ENCODE measurements at places on chromosomes 2 and 18.

DNA sequence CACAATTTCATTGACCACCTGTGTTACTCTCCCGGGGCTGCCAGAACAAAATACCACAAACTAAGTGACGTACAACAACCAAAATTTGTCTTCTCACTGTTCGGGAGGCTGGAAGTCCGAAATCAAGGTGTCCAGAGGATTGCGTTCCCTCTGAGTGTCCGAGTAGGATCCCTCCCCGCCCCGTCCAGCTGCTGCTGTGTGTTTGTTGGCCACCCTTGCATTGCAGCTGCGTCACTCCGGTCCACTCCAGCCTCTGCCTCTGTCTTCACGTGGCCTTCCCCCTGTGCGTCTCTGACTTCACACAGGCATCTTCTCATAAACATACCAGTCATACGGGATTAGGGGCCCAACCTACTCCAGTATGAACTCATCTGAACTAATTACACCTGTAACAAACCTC lies 251.8 kb upstream of the SMIM21 start:
- no peak for DNase-seq

DNA sequence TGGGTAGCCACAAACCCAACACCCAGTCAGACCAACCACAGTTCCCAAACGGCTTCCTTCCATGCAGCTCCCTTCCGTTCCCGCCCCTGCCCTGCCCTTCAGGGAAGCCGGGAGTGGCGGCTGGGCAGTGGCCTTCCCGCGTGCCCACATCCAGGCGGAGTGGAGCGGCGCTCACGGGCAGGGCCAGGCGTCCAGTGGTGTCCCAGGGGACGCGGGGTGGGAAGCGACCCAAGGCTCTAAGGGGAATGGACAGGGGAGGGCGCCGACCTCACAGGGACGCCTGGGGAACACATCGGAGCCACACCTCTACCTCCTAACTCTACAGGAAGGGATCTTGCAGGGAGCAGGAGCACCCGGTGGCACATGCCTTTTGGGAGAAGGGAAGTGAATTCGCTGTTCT lies 225.9 kb upstream of the MGAT5 start:
- DNase-seq = no peak

DNA sequence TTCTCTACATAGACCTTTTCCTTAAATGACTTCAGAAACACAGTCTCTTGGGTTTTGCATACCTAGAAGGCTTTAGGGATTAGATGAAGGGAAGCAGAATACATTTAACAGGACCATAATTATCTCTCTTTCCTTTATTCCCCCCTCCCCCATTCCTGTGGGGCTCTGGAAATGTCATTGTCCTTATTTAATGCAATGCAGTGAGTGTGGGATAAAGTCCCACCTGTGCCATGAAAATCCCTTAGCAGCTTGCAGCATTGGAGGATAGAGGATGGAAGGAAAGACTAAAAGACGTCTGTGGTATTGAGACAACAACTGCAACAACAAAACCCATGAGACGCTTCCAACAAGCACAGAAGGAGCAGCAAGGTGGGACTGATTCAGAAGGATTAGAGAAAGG lies 117.8 kb upstream of the DCC start:
- DNase-seq = no peak

DNA sequence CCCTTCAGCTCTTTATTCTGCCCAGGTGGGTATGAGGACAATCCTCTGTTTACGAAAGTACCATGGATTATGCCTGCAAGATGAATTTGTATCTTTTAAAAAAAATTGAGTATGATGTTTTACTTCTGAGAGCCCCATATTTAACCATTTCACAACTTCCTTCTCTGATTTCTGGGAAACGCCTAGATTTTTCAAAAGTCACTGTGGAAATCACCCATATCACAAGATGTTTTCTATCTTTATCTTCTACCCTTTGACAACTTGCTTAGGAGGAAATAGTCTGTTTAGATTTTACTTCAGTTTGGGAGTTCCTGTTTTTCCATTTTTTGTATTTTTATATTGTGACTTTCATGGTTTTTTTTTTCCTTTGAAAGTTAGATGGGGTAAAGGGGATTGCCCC lies 53.0 kb downstream of the ICOS start:
- no peak for DNase-seq

- peak; percentile 86 for DNase-seq
Measured at GRCh38 chr2:9538000-9538507, 17.6 kb downstream of the ADAM17 start.

DNA sequence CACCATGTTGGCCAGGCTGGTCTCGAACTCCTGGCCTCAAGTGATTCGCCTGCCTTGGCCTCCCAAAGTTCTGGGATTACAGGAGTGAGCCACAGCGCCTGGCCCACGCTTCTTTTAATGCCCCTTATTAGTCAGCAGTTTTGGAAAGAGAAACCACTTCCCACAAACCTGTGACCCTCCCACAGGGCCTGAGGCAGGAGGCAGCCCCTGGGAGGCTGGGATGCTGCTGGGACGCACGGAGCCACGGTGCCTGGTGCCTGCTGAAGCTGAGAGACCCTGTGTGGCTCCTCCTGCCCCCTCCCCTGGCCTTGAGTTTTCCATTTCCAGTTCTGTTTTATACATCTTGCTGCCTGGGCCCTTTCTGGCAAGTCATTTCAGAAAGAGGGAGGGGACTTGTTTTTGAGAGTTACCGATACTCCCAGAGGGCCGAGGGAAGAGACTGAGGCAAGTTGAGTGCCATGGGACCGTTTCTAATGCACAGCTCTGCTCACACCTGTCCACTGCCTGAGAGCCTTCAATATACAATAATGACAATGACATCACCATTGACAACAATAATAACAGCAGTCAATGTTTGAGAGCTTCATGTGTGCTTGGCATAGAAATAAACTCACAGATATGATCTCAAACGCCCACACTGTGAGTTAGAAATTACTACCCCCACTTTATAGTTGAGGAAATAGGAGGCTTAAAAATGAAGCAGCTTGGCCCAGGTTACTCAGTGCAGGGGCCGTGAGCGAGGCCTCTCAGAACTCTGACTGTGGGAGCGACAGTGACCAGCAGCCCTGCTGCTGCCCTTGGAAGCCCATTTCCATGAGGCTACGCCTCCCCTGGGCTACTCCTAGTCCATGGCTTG lies 78.1 kb upstream of the YWHAQ start:
- DNase-seq = no peak

GRCh38 chr2:42010743-42011298 lies 37.0 kb upstream of the PKDCC start:
- DNase-seq = no peak

DNA sequence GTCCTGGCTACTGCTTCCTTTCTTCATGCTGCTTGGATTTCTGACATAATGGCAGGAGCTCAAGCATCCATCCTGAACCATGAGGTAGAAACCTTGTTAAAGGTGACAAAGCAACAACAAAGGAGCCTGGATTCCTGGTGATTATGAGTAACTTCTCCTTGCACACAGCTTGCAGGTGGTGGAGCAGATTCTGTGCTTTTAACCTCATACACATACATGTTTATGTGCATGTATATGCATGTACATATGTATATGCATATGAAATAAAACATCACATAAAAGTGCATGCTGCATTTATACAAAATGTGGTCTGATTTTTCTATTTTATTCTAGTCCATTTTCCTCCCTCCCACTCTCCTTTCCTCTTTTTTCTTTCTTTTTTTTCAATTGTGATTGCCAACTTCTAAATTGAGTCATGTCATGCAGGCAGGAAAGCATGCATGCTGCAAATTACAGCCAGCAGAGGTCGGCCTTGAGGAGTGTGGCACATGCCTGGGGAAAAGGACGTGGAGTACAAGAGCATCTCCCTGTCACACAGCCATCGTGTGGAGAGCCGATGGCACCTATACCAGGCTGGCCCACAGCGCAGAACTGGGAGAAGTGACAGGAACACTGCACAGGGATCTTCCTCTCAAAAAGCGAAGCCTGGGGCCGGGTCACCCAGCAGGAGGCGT lies 17.9 kb downstream of the LCT start:
- DNase-seq = no peak

GRCh38 chr2:72718876-72719275 lies 107.0 kb downstream of the EXOC6B start:
- DNase-seq = no peak

DNA sequence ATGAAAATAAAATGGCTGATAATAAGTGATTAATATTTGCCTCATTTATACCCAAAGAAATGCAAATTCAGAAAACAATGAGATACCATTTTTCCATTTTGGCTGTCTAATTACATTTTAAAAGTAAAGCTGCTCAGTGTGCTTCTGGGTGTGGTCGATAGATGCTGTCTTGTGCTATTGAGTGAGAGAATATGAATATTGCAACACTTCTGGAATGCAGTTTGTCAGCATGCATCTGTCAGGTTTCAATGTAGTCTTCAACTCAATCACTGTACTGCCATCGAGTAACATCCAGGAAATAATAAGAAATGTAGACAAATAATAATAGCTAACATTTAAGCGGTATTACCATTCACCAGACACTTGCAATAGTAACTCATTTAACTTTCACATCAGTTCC lies 3.9 kb downstream of the IL18R1 start:
- no peak for DNase-seq

DNA sequence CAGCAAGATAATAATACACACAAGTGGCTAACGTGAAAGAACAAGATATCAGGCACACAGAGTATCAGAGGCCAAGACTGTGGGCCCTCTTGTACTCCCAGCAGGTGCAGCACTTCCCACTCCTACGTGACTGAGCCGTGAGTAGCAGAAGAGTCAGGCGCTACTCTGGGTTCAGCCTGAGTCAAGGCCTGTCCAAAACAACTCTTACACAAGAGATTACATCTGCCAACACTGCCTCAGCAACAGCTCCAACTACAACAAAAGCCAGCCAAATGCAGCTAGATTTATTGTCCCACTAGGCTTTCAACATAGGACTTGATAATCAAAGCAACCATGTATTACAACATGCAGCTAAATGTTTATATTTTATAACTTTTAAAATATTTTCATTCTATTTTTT lies 56.2 kb downstream of the ITSN2 start:
- no peak for DNase-seq

DNA sequence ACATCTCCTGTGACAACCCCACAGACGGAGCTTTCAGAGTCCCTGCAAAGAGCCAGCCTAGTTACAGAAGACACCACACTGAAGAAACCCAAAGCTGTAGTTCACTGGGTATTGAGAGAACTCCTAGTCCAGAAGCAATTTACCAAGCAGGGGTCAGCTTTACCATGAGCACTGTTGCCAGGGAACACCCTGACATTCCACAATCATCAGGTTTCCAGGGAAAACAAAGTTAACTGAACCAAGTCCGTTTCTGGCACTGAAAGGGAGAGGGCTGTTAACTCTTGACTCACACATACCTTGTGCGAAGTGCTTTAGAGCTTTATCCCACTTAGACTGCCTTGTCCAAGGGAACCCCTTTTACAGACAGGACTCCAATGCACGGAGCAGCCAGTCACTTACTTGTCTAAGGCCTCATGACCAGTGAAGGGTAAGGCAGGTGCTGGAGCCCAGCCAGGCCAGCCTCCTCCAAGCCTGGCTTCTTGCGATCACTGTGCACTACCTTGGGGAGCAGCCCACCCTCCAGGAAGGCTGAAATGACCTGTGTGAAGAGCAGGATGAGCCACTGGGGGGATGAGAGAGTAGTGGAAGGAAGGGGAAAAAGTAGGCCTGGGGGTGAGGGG lies 53.9 kb downstream of the REEP1 start:
- DNase-seq = no peak

- DNase-seq = no peak
Measured at GRCh38 chr2:105861200-105861599, 116.5 kb downstream of the NCK2 start.

DNA sequence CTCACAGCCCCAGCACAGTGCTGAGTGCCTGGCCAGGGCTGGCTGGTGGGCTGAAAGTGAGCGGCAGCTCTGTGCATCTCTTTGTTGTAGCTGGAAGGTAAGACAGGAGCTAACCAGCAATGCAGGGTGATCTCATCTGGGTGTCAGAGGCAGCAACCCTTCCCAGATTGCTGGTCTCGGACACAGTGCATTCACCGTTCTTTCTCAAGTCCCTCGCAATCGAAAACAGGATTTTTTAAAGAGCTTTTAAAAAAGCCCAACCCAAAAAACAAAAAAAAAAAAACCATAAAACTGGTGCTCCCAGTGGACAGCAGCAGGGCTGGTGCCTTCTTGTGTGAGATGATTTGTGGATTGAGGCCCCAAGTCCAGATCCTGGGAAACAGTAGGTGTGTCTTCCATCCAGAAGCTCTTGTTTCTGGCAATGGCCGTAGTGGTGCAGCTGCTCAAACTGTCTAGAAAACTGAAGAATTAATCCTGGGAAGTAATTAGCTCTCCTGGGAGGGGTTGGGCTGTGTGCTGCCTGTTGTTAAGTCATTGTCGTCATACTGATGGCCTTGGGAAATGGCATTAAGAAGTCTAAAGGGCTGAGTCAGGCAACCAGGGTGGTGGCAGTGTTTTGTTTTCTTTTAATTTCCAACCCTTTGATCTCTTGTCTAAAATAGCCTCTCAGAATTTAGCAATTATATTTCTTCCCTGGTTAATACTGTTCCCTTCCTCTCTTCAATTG lies 156.7 kb downstream of the KLHL29 start:
- DNase-seq = no peak

- no peak for DNase-seq
Measured at GRCh38 chr2:77712601-77713000, 190.4 kb upstream of the LRRTM4 start.

GRCh38 chr2:46207591-46207990 lies 89.6 kb upstream of the EPAS1 start:
- no peak for DNase-seq

DNA sequence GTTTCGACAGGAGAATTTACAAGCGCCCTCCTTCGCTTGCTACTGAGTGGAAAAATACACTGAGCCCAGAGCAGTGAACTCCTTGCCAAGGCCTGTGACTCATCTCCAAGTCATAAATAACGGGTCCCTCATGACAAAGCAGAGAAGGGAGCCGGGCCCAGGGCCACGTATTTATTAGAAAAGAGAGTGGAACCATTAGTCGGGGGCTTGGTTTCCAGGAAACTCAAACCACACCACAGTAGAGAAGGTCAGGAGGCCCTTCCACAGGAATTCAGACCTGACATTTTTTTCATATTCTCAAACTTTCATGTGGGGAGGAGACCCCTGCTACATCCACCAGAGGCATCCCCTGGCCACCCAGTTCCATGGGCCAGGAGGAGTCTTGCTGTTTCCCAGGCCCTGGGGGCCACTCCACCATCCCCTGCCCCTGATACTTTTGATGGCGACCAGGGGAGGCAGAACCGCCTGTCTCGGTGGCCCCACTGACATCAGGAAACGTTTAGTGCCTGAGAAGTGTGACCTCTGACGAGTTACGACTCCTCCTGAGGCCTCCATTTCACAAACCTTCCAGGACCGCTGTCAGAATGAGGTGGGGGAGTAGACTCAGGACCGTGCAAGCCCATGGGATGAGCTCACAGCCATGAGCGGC lies 289.7 kb downstream of the DYSF start:
- DNase-seq = no peak

Data from GF-D8 (cell line).